ENCODE measurements at places on chromosomes 12 and 14.

- DNase-seq, result no peak
Observed at GRCh38 chr12:2170376-2170775, 117.6 kb downstream of the CACNA1C start.

- no peak for DNase-seq
Observed at GRCh38 chr12:2959505-2960389, 550 bp downstream of the TEAD4 start.

DNA sequence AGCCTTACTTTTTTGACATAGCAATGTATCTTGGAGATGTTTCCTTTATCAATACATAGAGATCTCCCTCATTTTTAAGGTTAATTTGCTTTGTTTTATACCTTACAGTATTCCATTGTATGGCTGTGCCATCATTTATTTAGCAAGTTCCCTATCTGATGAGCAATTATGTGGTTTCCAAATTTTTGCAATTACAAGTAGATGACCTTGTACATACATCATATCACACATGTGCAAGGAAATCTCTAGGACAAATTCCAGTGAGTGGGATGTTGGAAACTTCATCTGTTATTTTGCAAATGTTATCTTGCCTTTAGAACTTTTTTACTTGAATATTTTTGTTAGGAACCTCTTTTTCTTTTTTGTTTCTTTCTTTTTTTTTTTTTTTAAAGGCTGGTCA lies 49.7 kb downstream of the DRAM1 start:
- DNase-seq, result no peak

GRCh38 chr14:66920196-66920595 lies 269.0 kb upstream of the GARIN2 start:
- DNase-seq, result no peak

DNA sequence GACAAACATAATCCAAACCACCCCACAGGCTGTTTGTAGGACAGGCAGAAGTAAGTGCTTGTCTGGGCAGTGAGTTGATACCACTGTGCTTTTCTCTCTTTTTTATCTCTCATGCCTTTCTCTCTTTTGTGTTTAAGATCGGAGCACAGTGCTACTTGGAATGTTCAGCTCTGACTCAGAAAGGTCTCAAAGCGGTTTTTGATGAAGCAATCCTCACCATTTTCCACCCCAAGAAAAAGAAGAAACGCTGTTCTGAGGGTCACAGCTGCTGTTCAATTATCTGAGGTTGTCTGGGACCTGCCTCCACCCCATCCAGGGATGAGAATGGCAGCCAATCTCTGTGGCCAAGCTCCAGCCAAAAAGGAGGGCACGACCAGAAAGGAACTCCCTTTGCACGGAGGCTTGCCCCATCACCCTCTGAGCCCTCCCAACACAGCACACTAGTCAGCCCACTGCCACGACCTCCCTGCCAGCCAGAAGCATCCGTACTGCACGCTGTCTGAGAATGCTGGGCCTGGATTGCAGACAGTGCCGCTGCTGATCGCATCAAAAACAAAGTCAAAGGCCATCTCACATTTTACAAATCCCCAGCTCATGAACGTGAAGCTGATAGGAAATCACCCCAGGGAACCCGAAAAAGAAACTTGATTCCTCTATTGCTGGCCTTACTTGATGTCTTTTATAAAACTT lies 27.8 kb downstream of the GPHB5 start:
- no peak for DNase-seq

- DNase-seq, result no peak
Observed at GRCh38 chr12:95693689-95694088, 96.9 kb downstream of the NTN4 start.

Data from pons (tissue), 1 donor.